Activated gamma-delta T cell (primary cell): ENCODE measurements at places on chromosomes 3 and 15.
A peak's percentile ranks its signal among the peaks of the same experiment; 100 is the strongest.

- no peak for DNase-seq
Observed at GRCh38 chr3:30681649-30682211, 75.3 kb downstream of the TGFBR2 start.

GRCh38 chr15:88810446-88810845, 7.2 kb downstream of the ACAN start:
- no peak for DNase-seq

DNA sequence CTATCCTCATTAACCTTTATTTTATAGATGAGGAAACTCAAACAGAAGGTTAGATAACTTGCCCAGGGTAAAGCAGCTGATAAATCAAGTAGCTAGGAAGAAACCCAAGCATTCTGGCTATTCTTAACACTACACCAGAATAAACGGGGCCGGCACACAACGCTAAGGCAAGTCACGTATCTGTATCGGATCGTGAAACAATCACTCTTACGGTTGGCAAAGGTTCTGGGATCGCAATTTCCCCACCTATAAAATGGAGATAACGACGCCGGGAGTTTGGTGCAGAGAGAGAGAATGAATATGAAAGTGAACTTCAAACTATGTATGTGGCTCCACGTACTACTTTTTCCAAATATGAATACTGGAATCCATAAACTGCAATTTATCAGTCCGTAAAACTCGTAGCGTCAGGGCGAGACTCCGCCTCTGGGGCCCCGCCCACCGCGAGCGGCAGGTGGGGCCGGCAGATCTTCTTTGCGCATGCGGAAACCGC, 252 bp upstream of the ARMC8 start:
- peak; percentile 70 for DNase-seq

GRCh38 chr3:44584646-44585501, at the start of gene ZNF660:
Gene ZNF660, plus strand, starts transcription at chr3:44584964. Its CDS starts 9,230 bp downstream, at chr3:44594194.
- no peak for DNase-seq

DNA sequence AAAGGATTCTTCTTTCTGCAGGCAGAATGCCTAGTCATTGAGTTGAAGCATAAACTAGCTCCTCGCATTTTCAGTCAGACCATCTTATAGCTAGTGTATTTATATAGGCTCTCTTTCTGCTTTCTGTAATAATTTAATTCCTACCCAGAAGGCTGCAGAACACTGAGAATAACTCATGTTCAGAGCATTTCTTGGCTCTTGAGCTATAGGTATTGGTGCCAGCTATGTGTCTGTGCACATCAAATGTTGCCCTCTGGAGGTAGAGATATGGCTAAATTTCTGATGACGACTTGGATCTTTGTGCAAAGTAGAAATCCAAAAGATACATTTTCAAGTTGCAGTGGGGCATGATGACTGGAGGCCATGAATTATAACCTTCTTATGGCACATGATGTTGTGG, 336.2 kb upstream of the TPM1 start:
- no peak for DNase-seq

DNA sequence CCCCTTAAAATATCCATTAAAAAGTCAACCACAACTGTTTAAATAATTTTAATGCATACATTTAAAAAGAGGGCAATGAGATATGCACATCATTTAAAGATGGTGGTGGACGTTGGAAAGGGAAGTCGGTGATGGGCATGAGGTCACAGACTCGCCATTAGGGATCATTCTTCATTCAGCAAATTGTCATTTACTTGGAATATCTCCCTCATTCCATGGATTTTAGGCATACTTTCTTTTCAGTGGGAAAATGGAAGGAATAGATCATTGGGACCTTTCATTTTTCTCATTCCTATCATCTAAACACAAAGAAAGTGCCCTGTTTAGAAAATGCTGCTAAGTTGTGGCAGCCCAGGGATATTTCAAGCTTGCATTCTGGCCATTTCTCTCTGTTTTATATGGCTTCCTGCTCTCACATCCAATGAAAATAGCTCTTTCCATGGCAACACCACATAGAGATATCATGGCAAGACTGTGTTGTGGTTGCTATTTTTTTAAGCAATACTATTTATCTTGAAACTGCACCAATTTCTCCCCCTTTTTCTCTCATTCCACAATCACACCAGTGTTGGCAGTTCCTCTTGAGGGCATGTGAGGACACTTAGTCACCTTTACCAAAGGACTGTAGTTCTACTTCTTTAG, 40.7 kb upstream of the LMCD1 start:
- no peak for DNase-seq

DNA sequence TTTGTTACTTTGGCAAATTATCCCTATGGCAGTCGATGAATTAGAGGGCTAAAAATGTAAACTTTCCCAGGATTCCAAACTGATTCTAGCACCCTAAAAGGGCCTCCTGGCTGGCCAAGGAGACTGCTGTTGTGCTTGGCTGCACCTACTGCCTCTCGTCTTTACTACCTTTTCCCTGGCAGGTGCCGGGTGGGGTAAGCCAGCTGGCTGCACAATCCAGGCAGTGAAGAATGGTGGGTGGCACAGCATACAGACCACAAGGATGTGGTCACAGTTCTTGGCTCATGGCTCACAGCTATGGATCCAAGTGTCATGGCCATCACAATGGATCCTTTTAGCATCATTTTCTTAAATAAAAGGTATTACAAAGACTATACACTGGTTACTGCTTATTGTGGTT, 20.7 kb upstream of the SLC25A26 start:
- no peak for DNase-seq

GRCh38 chr15:70253461-70254156, 155.9 kb upstream of the TLE3 start:
- no peak for DNase-seq

DNA sequence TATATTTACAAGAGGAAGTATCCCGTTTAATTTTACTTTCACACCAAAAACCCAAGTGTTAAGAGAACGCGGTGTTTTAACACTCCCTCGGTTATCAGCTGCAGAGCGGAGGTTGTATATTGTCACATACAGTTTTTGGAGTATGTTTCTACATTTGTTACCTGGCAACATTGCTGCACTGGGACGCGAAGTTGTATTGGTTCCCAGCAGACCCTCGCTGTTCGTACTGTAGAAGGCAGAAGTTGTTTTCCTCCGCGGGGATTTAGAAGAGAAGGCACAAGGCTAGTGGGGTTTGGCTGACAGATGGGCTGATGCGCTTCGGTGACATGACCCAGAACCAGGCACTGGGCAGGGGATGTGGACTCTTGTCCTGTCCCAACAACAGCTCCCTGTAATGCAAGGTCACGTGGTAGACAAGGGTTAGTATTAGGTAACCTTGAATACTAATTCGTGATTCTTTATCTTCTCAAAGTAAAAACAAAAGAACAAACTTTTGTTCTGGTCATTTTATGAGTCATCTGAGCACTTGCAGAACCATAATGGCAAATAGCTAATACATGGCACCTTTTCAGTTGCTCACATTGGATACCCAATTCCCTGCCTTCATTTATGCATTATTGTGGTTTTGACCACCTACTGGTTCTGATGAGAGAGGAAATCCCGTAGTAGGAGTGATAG, 230.4 kb upstream of the BHLHE40 start:
- no peak for DNase-seq

- no peak for DNase-seq
Observed at GRCh38 chr3:48240000-48240963, 622 bp upstream of the ZNF589 start.

DNA sequence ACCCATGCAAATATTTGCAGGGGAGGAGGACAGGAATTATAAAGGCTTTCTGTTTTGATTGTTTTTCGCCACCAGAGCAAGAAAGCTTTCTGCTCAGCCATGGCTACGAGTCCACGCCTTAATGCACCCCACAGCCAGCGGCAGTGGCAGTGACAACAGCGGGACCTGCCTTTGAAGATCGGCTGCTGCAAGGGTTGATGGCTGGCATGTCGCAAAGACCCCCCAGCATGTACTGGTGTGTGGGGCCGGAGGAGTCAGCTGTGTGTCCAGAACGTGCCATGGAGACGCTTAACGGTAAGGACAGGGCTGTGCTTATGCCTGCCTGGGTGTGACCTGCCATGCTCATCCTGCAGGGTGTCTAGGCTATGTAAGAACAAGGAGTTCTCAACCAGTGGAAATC, 5.3 kb downstream of the LRRK1 start:
- DNase-seq, result no peak

- no peak for DNase-seq
Observed at GRCh38 chr3:40915346-40915865, 283.9 kb upstream of the CTNNB1 start.

DNA sequence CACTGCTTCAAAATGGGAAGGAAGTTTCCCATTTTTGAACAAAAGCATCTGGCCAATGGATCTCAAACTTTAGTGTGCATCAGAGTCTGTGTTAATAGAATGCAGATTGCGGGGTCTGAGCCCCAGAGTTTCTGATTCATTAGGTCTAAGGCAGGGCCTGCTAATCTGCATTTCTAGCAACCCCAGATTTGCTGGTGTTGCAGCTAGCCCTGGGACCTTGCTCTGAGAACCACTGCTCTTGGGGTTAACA, 30.7 kb upstream of the USP3 start:
- DNase-seq, result no peak

DNA sequence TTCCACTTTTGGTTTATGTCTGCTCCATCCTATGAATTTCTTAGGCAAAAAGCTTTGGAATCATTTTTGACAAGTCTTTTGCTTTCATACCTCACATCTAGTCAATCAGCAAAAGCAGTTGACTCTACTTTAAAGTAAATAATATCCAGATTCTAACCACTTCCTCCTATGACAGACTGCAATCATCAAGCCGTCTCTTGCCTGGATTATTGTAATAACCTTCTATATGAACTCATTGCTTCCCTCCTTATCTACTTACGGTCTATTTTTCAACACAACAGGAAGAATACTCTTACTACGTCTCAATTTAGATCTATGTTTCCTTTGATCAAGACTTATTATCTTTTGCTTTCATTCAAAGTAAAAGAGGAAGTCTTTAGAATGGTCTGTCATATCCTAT, 20.7 kb downstream of the CLDN1 start:
- no peak for DNase-seq

DNA sequence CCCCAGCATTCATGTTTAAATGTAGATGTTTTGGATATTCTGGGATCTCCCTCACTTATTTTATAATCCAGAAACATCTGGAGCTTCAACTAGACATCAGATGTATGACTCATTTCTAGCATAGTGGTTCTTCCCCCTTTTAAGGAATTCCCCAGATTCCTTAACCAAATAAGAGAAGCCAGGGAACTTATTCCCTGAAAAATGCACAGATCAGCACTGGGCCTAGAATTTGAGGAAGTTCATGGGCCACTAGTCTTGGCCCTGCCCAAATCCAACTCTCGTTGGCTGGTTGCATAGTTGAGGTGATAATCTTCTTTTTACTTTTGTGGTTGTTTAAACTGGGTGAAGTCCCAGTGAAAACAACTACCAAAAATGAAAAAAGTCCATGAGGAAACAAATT, 20.4 kb downstream of the RARRES1 start:
- DNase-seq, result no peak

DNA sequence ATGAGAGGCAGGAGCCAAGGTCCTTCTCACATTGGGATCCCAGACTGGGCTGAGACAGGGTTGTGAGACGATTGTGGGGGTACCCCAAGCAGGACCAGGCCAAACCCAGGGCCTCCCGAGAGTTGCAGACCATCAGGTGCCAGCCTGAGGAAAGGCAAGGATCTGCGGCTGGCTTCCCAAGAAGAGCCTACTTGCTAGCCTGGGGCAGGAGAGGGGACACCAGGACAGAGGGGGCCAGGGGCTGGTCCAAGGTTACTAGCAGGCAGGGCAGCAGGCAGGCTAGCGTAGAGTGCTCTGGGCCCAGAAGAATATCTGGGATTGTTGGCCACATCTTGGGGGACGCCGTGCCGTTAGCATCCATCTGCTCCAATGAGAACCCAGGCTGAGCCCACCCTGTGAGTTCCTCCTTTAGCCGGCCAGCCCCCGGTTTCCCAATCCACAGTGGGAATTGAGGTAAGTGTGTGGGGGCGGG, 546 bp downstream of the CISH start:
- DNase-seq, result no peak

DNA sequence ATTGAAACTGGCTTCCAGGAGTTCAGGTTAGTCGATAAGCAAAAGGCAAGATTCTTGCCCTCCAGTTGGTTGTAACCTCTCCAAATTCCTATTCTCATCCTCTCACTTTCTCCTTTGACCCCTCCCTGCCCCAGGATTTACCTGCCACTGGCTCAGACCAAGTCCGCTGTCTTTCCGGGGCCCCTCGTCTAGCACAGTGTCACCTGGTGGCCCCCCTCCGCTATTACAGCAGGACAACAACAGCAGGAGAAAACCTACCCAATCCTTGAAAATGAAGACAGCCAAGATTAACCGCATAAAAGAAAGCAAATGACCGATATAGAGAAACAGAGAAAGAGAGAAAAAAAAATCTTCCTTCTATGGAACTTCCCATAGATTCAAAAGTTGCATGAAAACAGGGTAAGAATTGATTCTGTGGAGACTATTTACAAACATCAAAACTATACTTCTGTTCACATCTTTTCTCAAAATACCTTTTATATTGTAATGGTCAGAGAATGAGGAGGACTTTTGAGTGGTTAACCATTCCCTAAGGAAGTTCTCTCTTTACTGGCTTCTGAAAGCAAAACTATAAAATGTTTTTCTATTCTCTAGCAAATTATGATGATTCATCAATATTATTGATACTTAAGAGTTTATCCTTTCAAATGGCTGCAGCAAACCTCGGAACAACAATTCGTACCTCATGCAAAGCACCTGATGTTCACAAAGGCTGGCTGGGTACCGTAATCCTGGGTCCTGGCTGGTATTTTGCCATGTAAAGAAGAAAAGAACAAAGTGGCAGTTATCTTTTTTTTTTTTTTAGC, 10.0 kb upstream of the ST8SIA2 start:
- DNase-seq, result no peak

DNA sequence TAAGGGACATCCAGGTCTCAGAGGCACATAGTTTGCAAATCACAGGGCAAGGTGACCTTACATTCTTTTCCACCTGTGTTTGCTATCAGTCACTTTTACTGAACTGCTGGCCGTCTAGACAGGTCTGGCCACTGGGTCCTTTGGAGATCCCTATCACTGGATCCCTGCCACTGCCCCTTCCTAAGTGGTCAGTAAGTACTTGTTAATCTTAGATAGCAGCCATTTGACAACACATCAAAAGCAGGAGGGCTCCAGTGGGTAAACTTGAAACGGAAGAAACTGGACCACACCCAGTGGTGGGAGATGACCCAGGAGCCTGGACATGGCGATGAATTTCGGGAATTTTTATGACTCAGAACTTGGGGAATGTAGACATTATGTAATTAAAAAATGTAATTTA, 28.9 kb upstream of the RASGRP1 start:
- no peak for DNase-seq
